ENCODE measurements at places on chromosomes 5 and 9.

- DNase-seq = no peak
Measured at GRCh38 chr5:50559955-50560354, 106.5 kb upstream of the PARP8 start.

- DNase-seq = no peak
Measured at GRCh38 chr9:114791736-114792135, 14.1 kb downstream of the TNFSF15 start.

GRCh38 chr5:60586307-60586901 is 113.6 kb downstream of the DEPDC1B start:
- DNase-seq = peak; percentile 26

- no peak for DNase-seq
Measured at GRCh38 chr5:107224272-107224671, 446.5 kb downstream of the EFNA5 start.

DNA sequence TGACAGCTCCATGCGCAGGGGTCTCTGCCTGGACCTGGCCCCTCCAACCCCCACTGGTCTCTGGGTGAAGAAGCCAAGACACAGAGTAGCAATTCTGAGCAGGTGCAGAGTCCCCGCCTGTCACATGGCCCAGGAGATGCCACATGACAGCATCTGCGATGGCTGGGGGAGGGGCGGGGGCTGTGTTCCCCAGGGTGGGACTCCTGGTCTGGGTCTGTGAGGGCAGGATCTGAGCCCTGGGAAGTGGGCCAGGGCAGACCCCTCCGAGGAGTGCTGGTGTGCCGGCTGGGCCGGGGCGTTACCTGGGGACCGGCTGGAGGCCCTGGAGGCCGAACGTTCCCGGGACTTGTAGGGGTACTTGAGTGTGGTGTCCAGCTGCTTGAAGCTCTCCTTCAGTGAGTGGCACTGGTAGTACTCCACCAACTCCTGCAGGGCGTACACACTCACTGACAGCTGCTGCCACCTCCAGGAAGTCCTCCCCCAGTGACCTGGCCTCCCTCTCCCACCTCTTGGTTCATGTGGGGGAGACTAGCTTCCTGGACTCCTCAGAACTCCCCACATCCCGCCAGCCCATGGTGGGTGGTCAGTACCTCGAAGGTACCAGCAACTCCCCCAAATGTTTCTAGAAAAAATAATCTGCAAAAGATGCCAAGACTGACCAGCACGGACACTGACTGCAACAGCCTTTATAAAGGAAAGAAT is 32.1 kb upstream of the SARDH start:
- no peak for DNase-seq

GRCh38 chr5:58893551-58893950 is 310.7 kb downstream of the RAB3C start:
- DNase-seq = no peak

GRCh38 chr5:72063219-72063819 is 44.0 kb upstream of the MAP1B start:
- DNase-seq = peak; percentile 54

DNA sequence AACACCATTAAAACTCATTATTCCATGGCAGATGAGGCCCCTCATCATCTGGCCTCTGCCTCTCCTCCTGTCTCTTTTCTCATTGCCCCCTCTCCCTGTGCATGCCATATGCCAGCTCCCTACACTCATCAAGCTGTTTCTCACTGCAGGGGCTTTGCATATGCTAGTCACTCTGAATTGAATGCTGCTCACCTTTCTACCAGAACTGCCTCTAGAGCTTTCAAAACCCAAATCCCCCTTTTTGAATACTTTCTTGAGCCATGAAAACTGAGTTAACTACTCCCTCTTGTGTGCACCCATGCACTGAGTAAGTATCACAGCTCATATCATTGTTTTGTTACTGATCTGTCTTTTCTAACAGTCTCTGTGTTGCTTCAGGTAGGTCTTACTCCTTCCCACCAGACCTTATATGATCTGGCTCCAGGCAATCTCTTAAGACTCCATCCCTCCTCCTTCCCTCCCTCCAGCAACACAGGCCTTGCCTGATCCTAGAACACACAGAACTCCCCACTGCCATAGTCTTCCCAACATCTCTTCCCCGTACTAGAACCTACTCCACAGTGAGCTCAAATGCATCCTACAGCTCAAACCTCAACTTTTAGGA is 60.5 kb downstream of the ASTN2 start:
- DNase-seq = no peak

DNA sequence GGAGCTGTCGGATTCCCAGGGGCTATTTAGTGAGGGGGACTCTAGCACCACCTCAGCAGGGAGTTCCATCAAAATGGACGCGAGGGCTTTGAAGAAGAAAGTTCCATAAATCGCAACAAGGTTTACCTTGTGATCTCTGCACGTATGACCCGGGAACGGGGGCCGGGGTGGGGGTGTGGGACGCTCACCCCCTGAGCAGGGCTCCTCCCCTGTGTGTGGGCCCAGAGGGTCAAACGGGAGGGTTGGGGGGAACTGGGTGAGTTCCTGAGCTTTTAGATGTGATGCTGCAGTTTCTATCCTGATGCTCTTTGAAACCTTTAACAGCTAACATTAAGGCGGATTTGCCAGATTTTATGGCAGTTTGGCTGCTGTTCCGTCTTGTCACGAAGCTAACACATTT is 18.9 kb upstream of the LRRC14B start:
- DNase-seq = no peak

- DNase-seq = no peak
Measured at GRCh38 chr5:172637110-172637580, 3.9 kb upstream of the NEURL1B start.

- no peak for DNase-seq
Measured at GRCh38 chr5:147446523-147446922, 63.3 kb downstream of the DPYSL3 start.

DNA sequence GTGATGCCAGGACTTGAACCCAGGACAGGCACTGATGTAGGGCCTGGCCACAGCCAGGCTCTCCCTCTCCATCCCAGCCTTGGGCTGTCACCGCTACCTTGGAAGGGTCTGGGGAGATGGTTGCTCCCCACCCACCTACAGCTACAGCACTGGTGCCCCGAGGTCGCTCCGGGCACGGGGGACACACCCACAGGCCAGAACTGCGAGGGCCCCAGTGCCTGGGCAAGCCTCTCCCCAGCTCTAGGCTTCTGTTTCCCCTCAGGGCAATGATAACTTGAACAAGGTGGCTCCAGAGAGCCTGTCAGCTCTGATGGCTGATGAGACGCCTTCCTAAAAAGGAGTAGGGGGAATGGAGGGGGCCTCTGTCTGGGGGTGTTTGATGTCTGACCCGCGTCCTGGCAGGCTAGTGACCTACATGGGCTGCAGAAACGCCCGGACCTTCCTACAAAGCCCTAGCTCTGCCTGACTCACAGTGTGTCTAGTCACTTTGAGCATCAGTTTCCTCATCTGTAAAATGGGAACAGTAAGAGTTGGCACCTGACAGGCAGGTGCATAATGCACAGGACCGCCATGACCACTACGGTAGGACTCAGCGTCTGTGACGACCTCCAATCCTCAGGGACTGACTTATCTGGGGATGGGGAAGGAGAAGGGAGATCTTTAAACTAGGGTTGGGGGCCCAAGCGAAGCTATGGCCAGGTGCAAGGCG is 76.4 kb downstream of the LRSAM1 start:
- DNase-seq = no peak

GRCh38 chr9:82511626-82512025 is 523.1 kb downstream of the SPATA31D1 start:
- DNase-seq = no peak
